Mammary epithelial cell (primary cell): ENCODE measurements at places on chromosomes 13 and 19.

DNA sequence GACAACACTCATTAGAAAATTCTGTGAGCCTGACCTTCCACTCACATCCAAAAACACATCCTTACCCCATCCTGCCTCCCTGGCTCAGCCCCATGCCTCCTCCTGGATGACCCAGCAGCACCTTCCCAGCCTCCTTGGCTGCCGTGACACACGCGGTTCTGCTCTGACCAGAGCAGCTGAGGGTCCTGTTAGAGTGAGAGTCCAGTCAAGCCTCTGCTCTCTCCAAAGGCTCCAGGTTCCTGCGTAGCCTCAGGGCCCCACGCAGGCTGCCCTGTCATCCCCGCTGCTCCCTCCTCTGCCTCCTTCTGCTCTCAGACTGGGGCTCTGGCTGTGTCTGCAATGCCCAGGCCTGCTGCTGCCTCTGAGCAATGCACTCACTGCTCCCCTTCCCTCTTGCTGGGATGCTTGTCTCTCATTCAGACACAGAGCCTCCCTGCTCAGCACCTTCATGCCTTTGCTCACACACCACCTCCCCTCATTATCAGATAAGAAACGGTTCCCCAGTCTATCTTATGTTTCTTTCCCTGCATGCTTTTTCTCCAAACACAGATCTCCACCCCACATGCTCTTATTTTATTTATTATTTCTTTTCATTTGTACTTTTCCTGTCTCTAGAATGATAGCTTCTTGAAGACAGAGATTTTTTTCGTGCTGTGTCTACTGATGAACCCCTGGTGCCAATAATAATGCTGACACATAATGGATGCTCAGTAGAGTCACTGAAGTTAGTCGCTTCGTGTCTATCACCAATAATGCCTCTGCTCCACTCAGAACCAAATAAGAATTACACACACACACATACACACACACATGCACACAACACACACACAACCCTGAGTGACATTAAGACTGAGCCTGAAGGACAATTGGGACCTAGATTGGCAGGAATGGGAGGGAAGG lies 10.2 kb upstream of the SIGLEC6 start:
- no peak for DNase-seq

GRCh38 chr19:45305421-45305820 lies 17.3 kb downstream of the CKM start:
- DNase-seq, result no peak

- no peak for DNase-seq
Observed at GRCh38 chr19:31838163-31838815, 489.1 kb upstream of the TSHZ3 start.

DNA sequence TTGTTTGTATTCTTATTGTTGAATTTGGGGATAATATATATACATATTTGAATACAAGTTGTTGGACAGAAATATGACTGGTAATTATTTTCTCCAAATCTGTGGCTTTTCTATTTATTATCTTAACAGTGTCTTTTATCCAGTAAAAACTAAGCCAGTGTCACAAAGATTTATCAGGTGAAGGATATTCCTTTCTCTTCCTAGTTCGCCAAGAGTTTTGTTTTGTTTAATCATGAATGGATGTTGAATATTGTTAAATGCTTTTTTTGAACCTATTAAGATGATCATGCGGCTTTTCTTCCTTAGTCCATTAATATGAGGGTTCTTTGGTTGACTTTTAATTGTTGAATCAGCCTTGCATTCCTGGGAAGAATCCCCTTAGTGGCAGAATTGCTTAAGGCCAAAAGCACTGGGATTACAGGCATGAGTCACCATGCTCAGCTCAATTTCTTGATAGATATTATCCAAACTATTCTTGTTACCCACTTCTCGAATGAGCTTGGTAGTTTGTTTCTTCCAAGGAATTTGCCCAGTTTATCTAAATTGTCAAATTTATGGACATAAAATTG lies 53.3 kb downstream of the TEX26 start:
- peak; percentile 19 for DNase-seq
